ENCODE measurements at places on chromosomes 12 and 14. TPM values are rescaled to one million over a fixed set of nuclear protein-coding genes. Genes with fewer than 3 reads are reported as not detected.

The SLCO1B1 gene
- not detected for total RNA-seq

DNA sequence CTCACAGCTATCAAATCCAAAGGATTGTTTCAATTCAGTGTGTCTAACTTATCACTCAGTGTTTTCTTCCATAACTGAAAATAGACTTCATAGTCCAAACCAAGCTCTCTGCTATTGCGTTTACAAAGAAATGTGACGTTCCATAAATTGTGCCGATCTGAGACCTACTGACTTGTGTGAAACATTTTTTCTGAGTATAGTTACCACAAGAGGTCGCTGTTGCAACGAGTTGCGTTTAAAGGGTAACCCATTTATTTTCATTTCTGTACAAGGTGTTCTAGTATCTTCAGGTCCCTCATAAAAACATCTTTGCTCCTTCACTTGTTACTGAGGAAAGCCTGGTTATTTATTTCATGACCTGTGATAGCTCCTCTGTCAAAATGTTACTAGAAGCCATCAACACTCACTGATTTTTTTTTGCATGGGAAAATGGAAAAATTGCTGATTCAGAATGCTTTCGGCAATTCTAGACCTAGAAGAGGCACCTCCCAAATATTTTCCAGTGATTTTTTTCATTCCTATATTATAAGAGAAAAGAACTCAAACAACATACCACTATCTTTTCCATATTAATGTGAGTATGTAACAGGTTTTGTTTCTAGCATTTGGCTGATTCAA is 60.9 kb upstream of the OR4E1 start:
- DNase-seq: no peak

DNA sequence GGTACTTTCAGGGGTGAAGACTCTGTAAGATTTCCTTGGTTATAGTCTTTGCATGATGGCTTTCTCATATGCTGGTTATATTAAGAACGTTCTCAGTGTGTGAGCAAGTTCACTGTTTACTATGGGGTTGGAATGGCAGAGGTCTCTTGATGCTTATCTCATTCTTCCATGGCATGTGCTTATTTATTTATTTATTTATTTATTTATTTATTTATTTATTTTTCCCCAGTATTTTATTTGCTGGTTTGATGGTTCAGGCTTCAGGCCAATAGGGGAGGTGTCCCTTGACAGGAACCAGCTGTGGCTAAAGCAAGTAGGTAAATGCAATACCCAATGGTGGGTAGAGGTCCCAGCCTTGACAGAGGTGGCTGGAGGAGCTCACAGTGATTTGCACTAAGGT is 161.3 kb upstream of the GARIN6 start:
- DNase-seq: no peak

DNA sequence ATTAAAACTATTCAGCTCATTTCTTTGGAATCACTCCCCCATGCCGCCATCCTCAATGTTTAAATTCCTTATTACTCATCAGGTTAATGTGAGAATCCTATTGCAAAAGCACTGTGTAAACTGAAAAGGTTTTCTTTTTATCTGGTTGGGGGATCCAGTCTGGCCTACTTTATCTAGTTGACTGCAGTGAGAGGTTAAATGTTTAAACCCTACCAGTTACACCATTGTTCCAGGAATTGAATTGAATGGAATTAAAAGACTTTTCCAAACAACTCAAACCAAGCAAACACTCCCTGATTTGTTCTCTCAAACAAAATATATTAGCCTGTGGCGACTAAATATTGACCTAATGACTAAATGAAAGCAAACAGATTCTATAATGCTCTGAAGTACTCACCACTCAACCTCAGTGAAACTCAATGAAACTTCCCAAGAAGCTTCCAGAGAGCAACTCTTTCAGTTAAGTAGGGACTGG is 100.5 kb downstream of the VEZT start:
- DNase-seq: no peak

The JPH4 gene
- total RNA-seq: 0.33 TPM

Measured in right cardiac atrium (tissue), 5 donors.